Stimulated activated CD8-positive, alpha-beta memory T cell treated with anti-CD3 and anti-CD28 coated beads, Interleukin-15, amount 100 ng/mL, for 1 hour (primary cell): ENCODE measurements at places on chromosomes 1 and 21.

- no peak for DNase-seq
Observed at GRCh38 chr1:199205740-199206441, 567.1 kb downstream of the PTPRC start.

DNA sequence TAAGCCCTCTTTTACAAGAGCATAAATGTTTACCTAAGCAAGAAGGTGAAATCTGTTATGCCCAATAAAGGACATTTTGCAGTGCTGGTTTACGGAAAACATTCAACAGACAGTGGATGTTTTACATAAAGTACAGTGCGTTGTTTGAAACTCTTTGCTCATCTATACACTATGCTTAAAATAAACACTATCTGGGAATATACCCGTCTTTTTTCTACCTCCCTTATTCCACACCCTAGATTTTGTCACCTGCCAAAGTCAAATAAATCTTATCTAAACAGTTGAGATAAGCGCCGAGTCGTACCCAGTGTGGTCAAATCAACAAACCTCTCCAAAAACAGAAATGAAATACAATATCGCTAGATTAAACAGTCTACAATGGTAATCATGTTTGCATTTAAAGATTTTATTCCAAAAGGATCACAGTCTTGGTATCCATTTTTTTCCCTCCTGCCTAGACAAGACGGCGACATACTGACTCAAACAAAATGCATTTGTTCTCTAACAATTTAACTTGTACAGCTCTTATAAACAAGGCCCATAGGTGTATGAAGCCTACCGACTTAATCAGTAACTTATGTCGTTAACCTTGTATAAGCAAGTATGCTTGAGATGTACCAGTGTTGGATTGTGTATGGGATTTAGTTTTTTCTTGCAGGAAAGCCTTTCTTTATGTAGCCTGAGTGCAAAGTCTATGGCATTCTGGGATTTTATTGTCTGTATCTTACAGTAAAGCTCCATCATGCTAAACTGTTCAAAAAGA lies 189.1 kb downstream of the FMN2 start:
- DNase-seq = no peak

DNA sequence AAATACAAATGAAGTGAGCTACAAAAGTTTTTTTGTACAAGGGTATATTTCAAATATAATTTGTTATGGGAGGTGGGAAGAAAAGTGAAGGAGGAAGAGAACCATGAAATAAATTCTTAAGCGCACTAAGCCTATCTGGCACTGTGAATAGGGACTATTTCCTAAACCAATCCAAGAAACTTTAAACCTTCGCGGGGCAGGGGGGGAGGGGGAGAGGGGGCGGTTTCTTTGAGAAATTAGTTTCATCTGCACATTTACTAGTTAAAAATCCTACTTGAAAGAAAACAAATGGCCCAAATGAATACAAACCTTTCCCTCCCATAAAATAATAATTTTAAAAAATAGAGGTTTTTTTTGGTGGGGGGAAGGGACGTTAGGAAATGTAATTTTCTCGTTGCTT lies 364 bp downstream of the GOLPH3L start:
- no peak for DNase-seq

GRCh38 chr1:70874818-70875217 lies 172.8 kb downstream of the PTGER3 start:
- no peak for DNase-seq

DNA sequence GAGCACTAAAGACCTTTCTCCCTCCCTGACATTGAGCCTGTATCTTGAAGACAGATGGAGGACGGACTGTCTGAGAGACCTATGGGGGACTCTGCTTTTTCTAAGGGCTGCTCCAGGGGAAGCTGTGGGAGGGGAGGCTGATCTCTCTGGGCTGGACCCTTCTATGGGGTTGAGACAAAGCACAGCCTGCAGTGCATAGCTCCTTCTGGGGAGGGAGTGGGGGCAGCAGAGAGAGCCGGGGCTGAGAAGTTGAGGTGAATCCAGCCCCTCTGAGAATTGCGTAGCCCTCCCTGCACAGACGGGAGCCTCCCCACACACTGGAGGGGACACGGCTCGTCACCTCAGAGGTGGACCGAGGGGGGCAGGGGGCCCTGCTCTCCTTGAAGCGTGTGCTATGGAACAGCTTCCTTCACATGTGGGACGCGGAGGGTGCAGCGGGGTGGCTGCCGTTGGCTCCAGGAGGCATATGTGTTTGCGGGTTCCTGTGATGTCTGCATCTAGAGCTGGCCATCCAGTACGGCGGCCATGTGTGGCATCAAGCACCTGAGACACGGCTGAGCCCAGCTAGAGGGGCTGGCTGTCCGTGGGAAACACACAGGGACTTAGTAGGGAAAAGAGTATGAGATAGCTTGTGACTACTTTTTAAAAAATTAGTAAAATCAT lies 299.1 kb downstream of the CAMTA1 start:
- DNase-seq = no peak
